ENCODE measurements at places on chromosomes 16 and 17. TPM values are rescaled to one million over a fixed set of nuclear protein-coding genes. Genes with fewer than 3 reads are reported as not detected.

DNA sequence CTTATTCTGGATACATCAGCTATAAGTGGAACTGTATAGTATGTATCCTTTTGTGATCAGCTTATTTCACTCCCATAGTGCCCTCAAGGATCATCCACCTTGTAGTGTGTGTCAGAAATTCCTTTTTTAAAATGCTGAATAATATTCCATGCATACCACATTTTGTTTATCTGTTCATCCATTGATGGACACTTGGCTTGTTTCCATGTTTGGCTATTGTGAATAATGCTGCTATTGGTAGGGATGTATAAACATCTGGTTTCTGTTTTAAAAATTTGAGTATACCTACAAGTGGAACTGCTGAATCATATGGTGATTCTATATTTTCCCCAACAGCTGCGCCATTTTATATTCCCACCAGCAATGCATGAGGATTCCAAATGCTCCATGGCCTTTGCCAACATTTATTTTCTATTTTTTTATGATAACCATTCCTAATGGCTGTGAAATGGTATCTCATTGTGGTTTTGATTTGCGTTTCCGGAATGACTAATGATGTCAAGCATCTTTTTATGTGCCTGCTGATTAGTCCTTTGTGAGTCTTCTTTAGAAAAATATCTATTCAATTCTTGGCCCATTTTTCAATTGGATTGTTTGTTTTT lies 11.6 kb downstream of the RCVRN start:
- no peak for DNase-seq

DNA sequence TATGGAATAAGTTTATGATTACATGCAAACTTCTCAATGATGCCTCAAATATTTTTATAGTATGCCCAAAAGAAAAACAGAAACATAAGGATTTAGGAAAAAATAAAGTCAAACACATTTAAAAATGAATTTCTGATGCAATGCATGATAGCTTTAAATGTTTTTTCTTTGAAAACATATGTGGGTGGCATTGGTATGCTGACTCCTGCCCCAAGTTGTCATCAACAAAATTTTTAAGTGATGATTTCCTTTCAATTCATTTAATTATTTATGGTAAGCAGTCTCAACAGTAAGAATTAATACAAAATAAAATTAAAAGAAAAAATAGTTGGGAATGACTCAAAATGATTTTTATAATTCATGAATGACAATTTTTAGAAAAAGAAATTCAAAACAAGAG lies 104.9 kb downstream of the CEP112 start:
- DNase-seq: no peak

DNA sequence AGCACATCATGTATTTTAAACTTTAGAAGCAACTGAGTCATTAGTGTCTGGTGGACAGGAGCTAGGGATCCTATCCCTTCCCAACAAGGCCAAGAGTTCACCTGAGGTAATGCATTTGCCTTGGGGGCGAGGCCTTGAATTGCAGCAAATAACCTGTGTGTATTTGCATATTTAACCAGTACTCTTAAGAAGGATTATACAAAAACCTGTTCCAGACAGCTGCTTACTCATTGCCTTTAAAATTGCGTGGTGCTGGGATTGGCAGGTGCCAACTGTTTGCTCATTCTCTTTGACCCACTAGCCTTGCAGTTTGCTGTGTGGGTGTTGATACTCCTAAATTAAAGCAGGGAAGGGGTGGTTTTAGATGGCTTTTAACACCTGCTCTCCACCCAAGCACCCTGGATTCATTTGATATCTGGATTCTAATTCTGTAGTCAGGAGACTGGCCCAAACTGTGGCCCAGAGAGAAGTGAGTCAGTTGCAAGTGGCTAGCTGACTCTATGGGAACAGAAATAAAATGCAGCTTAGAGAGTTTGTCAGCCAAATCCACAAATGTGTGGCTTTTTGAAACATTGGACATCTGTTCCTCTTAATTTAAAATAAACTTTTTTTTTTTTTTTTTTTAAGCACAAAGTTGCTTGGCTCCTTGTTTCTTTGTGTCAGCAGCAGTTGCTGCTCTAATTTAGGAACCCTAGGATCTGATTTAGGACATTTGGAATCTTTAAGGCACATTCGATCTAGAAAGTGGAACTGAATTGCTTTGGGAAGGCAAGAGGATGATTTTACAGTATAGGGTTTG lies 46.9 kb downstream of the TUBD1 start:
- DNase-seq: peak; percentile 57

DNA sequence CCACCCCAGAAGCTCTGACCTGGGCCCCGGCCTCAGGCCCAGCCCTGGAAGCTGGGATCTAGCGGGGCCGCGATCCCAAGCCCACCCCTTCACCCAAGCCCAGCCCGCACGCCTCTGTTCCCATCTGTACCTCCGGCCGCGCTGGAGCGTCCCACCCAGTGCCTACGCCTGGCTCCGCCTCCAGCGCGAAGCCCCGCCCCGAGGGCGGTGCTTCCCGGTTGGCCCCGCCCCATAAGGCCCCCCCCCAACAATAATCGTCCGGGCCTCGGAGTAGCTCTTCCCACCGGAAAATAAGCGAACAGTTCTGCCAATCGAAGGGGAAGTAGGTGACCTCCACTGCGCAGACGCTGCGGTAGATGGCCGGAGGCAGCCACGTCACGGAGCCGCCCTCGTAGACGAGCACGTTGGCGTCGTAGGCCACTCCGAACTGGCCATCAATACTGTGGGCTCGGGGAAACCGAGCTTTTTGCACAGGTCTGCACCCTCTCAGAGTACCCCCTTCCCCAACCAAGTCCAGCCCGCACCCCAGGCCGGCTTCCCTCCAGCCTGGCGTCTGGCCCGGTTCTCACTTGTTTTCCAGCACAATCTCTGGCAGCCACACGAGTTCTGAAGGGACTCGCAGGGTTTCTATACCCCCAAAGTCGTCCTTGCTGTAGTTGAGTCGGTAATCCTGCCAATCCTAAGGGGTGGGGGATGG lies 1.1 kb downstream of the CHRNE start:
- peak; percentile 52 for DNase-seq

Gene HOXB4
- total RNA-seq: not detected
